ENCODE measurements at places on chromosomes 3 and 15. TPM values are rescaled to one million over a fixed set of nuclear protein-coding genes. Genes with fewer than 3 reads are reported as not detected.

- no peaks in the 10 kb centered on the region for H3K36me3 ChIP-seq
- H3K27ac ChIP-seq, result no peak overlapping the region
- peaks cover 37% of the 10 kb centered on the region for H3K27me3 ChIP-seq
- peak overlapping the region; percentile 56 for H3K4me3 ChIP-seq
- DNase-seq, result no peak
Observed at GRCh38 chr3:126356373-126357264, 589 bp downstream of the KLF15 start.

Gene CHRD
- not detected for total RNA-seq

- peaks cover 15% of the 10 kb centered on the region for H3K36me3 ChIP-seq
- no peak overlapping the region for H3K27ac ChIP-seq
- H3K4me3 ChIP-seq, result no peak overlapping the region
- no peak for DNase-seq
Observed at GRCh38 chr3:136617198-136617597, 135.0 kb downstream of the STAG1 start.

DNA sequence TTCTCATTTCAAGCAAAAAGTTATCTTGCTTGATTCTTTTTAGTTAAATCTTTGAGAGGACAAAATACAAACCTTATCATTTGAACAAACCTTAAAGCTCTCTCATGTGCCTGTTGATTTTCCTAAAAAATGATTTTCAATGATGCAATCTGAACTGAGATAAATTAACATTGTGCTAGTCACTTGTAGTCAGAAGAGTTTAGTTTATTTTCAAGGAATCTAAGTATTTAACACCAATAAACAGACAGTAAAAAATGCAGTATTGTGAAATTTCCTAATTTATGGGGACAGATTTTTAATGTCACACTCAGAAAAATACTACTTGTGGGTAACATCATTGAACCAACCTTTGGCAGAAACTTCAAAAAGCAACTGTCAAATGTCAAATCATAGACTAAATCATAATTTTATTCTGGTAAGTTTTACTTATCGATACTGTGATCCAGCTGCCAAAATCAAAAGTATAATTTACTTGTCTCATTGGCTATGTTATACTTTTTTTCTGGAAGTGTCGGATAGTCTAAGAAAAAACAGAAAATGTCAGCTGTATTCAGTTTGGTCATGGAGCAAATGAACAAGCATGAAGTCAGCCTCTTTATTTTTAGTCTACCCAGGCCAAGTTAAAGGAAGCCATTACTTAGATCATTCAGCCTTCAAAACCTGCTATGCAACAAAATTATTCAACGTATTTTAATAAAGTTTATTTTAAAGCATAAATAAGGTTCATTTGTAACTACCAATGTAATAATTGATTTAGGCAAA lies 52.4 kb upstream of the FNDC3B start:
- H3K4me3 ChIP-seq, result no peak overlapping the region
- H3K27me3 ChIP-seq, result peaks cover 4% of the 10 kb centered on the region

Gene CSTA
- total RNA-seq, result not detected

GRCh38 chr3:40793730-40794129 lies 269.0 kb downstream of the ZNF621 start:
- no peaks in the 10 kb centered on the region for H3K36me3 ChIP-seq
- no peak overlapping the region for H3K27ac ChIP-seq
- DNase-seq, result no peak
- no peaks in the 10 kb centered on the region for H3K4me1 ChIP-seq

DNA sequence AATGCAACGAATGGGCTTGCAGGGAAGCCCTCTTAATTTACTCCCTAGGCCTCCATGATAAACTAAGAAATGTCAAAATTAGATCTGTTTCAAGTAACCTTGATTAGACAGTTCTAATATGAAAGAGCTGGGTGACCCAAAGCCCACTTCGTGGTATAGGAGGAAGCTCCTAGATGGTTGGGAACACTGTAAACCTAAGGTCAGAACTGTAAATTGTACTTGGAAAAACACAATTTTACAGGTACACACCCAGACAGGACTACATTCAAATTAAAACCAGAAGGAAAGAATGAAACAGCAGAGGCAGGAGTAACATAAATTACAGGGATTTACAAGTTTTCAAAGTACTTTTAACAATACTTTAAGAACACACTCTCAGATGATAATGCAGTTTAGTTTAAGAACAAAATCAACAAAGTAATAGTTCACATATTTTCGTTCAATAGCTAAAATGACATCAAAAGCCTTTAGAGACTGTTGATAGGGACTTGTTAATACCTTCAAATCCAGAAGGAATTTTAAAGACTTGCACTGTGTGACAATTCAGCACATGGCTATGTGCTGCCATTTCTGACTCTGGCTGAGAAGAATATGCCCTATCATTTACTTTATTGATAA lies 18.4 kb downstream of the ISL2 start:
- peaks cover 3% of the 10 kb centered on the region for H3K27me3 ChIP-seq
- H3K27ac ChIP-seq, result no peak overlapping the region
- H3K4me1 ChIP-seq, result no peaks in the 10 kb centered on the region
- H3K36me3 ChIP-seq, result no peaks in the 10 kb centered on the region

- H3K4me3 ChIP-seq, result no peak overlapping the region
- H3K27ac ChIP-seq, result no peak overlapping the region
- H3K4me1 ChIP-seq, result no peaks in the 10 kb centered on the region
- DNase-seq, result no peak
- H3K36me3 ChIP-seq, result no peaks in the 10 kb centered on the region
Observed at GRCh38 chr15:23629234-23629805, 18.3 kb downstream of the MAGEL2 start.

All from activated CD8-positive, alpha-beta T cell treated with anti-CD3 and anti-CD28 coated beads, Interleukin-2, amount 10 ng/mL, durations not matched to agents 7 days and 5 days (primary cell).